ENCODE measurements at places on chromosomes 3 and 15.

DNA sequence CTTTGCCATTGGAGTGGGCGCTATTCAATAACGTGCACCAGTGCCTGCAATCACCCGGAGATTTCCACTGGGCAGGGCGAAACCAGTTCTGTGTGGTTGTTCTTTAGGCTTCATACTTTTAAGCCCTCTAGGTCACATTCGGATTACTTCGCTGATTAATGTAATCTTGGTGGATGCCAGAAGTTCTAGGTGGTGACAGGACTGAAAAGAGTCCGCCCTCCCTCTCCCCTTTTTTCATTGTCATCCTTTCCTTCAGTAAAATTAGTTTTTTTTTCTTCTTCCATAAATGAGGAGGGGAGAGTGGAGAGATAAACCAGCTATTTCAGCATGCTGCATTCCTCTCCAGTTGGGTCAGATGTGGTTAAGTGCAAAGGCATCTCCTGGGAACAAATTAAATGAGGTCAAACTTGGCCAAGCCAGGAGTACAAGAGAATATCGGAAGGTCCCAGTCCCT lies 2.3 kb upstream of the SLC2A2 start:
- DNase-seq = no peak

DNA sequence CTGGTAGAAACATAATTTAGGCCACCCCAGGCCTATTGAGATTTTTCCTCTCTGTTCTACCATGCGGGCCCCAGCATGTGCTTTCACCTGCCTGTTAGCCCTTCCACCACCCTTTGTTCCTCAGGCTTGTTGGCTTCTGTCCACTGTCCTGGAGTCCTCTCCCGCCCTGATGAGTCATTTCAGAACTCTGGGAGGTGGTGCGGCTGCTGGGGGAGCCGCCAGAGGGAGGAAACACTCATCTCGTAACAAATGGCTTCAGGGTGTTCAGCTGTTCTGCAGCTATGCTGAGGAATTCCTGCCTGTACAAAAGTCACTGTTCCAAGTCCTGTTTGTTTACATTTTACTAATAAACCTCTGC lies 36.3 kb downstream of the LRTM1 start:
- no peak for DNase-seq

- DNase-seq = no peak
These were observed 96.7 kb upstream of the KCNMB2 start for GRCh38 chr3:178439504-178439903.

DNA sequence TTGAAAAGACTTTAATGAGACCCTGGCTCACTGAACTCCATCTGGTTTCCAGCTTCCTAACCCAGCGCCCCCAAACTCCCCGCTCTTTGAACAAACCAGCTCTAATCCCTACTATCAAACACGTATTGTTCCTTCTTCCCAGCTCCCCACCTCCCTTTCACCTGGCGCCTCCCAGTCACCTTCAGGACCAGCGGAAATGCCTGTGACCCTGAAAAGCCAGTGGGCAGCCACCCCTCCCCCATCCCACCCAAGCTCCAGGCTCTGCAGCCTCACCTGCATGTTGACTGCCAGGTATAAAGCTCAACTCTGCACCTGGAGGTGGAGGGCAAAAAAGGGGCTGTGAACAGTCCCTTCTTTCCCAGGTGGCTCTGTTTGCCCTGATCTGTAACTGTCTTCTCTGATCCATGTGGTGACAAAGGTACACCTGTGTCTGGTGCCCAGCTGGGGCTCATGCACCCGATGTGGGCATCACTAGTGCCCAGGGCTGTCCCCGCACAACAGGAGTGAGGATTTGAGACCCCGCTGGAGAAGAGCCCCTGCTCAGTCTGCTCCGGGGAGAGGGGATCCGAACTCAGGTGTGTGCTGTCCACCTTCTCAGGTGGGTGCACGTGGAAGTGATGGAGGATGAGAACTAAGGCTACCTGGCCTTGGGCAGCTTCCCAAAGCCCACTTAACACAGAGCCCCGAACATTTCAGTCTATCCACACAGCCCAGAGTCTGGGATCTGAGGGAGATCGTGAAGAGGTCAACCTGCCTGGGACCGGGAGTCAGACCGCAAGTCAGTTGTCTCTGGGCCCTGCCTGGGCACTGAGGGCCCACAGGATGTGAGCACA lies 128.9 kb downstream of the NSMCE3 start:
- DNase-seq = no peak

DNA sequence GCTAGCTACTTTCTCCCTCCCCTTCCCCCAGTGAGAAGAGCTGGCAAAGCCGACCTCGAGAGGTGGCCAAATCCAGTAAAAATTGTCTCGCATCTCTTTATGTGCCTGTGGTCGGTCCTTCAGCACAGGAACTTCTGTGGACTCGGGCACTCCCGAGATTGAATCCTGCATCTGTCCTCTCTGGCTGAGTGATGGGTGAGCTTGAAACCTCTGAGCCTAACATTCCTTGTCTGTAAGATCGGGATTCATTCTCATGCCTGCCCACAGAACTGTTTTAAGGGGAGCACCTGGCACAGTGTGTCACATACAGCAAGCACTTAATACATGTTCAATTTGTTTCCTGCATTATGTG lies 11.3 kb downstream of the CX3CR1 start:
- no peak for DNase-seq

DNA sequence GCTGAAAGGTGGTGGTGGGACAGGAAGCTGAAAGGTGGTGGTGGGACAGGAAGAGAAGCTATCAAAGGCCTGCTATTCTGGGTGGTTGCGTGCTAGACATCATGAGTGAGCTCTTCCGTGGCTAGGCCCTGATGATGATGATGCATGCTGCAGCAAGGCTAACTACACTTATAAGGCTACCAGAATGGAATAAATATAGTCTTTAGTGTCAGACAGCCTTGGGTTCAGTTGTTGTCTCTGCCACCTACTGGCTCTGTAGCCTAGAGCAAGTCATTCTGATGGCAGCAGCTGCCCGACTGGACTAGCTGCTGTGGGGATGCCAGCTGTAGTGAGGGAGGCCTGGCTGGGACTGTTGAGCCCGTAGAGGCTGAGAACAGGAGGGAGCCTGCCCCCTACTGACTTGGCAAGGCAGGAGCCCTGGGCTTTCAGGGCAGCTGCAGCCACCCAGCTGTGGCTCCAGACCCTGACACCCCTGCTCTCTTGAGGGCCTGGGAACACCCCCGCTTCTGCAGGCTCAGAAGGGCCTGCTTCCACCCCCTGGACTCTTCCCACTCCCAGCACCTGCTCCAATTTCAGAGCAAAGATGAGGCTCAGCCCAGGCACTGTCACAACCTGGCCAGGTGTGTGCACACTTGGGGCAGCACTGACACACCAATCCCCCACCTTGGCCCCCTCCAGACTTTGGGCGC lies 21.4 kb upstream of the ZBED2 start:
- peak; percentile 71 for DNase-seq

DNA sequence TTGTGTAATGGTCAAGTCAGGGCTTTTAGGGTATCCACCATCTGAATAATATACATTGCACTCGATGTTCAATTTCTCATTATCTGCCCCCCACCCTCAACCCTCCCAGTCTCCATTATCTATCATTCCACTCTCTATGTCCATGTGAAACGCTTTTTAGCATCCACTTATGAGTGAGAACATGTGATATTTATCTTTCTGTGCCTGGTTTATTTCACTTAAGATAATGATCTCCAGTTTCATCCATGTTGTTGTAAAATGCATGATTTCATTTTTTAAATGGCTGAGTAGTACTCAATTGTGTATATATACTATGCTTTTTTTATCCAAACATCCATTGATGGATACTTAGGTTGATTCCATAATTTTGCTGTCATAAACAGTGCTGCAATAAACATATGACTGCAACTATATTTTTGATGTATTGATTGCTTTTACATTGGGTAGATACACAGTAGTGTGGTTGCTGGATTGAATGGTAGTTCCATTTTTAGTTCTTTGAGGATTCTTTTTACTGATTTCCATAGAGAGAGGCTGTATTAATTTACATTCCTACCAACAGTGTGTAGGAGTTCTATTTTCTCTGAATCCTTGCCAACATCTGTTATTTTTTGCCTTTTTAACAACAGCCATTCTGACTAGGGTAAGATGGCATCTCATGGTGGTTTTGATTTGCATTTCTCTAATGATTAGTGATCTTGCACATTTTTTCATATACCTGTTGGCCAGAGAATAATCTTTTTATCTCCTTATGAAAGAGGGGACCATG lies 332.9 kb upstream of the TGFBR2 start:
- no peak for DNase-seq
